ENCODE measurements at places on chromosomes 13 and 19.

- DNase-seq: no peak
These were observed 1048.2 kb upstream of the MIR17HG start for GRCh38 chr13:90299238-90299637.

GRCh38 chr19:33282036-33282671 lies 20.2 kb downstream of the CEBPA start:
- DNase-seq: no peak

DNA sequence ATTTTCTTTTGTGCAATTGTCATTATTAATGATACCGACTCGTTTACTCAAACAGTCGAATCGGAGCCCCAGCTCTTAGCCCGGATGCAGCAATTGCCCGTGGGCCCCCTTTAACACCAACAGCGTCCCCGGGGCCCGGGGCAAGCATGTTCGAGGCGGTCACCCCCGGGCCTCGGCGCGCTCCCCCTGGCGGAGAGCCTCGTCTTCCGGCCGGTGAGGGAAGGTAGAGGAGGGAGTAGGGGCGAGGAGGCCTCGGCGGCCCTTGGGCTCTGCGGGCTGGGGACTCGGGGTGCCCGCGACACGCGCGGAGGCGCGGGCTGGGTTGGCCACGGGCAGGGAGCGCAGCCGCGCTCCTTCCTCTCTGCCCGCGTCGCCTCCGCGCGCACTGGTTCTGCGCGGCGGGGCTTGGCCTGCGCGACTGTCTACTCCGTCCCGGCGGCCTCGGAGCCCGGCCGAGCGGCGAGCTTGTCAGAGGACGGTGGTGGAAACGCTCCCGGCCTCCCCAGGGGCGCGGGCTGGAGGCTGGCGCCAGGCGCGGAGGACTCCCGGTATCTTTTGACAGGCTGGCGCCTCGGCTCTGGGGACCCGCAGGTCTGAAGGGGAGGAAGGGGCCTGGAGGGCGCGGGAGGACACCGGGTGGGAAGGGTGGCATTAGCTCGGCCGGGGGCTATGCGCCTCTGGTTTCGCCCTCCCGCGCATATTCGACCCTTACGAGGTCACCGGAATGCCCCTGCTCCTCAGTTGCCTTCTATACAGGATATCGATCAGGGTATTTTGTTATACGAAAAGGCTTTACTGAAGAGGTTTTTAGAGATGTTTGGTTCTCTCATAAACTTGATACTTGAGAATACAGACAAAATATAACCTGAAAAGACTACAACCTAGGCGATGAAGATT lies 1.5 kb downstream of the BIVM start:
- peak; percentile 76 for DNase-seq

GRCh38 chr19:47581605-47582319 lies 8.8 kb upstream of the ZNF541 start:
- no peak for DNase-seq

GRCh38 chr13:73244467-73244866 lies 185.7 kb downstream of the KLF5 start:
- DNase-seq: no peak

GRCh38 chr13:74131227-74131626 lies 3.0 kb downstream of the KLF12 start:
- no peak for DNase-seq

- DNase-seq: no peak
These were observed 128.3 kb upstream of the SPATA13 start for GRCh38 chr13:24032252-24032651.

DNA sequence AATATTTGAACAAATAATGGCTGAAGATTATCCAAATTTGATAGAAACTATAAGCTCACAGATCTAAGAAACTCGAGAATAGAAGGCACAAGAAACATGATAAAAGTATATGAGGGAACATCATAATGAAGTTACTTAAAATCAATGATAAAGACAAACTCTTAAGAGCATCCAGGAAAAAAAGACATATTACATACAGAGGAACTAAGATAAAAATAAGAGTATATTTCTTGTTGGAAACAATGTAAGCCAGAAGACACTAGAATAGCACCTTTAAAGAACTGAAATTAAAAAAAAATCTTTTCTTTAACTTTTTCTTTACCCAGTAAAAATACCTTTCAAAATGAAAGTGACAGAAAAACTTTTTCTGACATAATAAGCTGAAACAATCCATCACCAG lies 356.4 kb downstream of the DNAJC15 start:
- DNase-seq: no peak

DNA sequence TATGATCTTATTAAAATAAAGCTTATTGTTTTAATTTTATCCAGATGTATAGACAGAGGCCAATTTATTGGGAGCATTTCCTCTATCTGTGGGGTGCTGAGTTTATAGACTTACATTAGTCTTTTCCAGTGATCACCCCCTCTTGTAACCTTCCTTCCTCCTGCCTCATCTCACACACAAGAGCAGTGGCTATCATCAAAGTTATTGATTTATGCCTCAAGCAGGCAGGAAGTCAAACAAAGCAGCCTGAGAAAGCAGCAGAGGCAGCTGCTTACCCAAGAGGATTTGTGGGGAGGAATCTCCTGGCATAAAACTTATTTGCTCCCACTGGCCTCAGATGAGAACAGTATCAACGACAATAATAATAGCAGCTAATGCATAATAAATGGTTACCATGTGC lies 26.3 kb upstream of the DCLK1 start:
- DNase-seq: no peak

- no peak for DNase-seq
These were observed 18.2 kb downstream of the ZNF121 start for GRCh38 chr19:9565900-9566705.

- no peak for DNase-seq
These were observed 622.4 kb downstream of the DCT start for GRCh38 chr13:93857126-93857525.

DNA sequence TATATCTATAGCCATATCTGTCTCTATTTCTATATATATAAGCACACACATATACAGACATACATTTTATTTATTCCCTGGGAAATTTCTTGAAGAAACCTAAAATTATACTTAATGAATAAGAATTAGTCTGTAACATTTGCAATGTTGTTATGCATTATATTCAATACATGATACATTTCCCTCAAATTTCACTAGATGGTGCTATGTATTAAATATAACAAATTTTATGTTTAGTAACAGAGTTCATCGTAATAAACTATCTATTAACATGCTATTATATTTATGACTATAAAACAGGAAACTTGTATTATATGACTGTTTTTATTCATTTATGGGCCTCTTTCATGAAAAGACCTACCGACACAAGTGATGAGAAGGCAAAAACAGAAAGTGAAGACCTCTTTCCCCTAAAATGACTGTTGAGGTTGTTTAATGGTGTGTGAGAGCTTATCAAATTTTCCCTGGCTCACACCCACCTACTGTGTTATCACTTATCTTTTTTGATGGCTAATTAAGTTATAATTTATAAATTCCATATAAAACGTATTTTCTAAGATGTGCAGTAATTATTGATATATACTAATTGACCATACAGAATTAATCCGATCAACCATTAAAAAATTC lies 881.9 kb downstream of the SLITRK6 start:
- DNase-seq: no peak

DNA sequence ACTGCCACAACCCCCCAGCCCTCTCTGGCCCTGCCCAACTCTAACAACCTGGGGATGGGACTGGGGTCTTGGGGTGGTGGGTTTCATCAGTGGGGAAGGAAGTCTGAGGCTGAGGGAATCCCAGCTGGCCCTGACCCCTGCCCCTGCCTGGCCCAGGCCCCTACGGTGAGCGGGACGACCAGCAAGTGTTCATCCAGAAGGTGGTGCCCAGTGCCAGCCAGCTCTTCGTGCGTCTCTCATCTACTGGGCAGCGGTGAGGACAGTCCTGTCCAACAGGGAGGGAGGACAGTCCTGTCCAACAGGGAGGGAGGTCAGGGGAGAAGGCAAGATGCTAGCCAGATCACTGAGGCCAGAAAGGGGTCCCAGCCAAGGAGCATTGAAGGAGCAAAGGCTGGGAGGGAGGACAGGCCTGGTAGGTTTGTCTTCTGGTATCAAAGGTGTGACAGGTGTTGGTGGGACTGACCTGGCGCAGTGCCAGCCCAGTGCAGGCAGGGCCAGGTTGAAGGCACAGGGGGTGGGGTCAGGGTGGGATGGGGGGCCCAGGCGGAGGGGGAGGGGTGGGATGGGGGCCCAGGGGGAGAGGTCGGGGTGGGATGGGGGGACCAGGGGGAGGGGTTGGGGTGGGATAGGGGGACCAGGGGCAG lies 12.1 kb upstream of the LTBP4 start:
- DNase-seq: no peak

DNA sequence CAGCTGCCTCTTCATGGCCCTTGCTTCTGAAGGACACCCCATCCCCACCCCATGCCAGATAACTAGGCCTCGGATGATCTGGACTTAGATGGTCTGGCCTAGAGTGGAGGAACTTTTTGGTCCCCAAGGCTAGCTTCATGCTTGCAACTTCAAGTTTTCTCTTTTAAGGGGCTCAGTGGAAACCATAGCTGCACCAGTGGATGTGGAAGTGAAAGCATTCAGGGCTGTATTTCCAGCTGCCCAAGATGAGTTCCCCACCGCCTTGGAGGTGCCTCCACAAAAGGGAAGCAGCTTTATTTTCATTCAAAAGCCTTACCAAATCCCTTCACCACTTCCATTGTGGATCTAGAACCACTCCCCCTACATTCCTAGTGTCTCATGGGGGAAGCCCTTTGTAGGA lies 17.6 kb upstream of the GSX1 start:
- DNase-seq: no peak

- DNase-seq: no peak
These were observed 2.2 kb downstream of the ZNF415 start for GRCh38 chr19:53130506-53130905.

All from stimulated activated CD8-positive, alpha-beta memory T cell treated with anti-CD3 and anti-CD28 coated beads, Interleukin-15, amount 100 ng/mL, for 48 hours (primary cell).